ENCODE measurements at places on chromosomes 16 and 17.

DNA sequence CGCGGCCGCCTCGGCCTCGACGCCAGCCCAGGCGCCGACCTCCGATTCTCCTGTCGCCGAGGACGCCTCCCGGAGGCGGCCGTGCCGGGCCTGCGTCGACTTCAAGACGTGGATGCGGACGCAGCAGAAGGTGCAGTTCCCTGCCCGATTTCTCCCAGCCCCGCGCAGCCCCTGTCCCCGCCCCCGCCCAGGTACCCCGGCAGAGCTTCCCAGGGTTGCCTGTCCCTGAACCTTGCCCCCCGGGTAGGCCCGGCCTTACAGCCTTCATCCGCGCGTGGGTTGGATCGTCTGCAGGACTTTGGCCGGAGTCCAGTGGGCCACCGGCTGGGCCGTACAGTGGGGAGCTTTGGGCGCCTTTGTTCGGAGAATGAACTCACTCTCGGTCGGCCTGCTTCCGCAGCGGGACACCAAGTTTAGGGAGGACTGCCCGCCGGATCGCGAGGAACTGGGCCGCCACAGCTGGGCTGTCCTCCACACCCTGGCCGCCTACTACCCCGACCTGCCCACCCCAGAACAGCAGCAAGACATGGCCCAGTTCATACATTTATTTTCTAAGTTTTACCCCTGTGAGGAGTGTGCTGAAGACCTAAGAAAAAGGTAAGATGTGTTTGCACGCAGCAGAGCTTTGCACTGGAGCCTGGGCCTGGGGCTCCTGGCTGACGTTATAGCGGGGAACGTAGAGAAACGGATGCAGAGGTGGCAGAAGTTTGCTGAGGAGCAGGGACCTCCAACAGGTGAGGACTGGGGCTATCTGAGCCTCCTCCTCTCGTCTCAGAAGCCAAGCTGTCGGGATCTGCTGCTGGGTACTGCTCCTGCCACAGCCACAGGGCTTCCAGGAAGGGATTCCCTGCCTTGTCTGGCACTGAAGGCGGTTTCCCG, 593 bp downstream of the GFER start:
- DNase-seq = no peak

GRCh38 chr17:10772425-10773380, 31.2 kb downstream of the TMEM238L start:
- DNase-seq = no peak

- DNase-seq = no peak
Measured at GRCh38 chr17:57551321-57552079, 193.6 kb downstream of the CCDC182 start.

GRCh38 chr16:89026121-89026612, 49.2 kb upstream of the CBFA2T3 start:
- no peak for DNase-seq

- no peak for DNase-seq
Measured at GRCh38 chr16:27355610-27356009, 41.8 kb downstream of the IL4R start.

DNA sequence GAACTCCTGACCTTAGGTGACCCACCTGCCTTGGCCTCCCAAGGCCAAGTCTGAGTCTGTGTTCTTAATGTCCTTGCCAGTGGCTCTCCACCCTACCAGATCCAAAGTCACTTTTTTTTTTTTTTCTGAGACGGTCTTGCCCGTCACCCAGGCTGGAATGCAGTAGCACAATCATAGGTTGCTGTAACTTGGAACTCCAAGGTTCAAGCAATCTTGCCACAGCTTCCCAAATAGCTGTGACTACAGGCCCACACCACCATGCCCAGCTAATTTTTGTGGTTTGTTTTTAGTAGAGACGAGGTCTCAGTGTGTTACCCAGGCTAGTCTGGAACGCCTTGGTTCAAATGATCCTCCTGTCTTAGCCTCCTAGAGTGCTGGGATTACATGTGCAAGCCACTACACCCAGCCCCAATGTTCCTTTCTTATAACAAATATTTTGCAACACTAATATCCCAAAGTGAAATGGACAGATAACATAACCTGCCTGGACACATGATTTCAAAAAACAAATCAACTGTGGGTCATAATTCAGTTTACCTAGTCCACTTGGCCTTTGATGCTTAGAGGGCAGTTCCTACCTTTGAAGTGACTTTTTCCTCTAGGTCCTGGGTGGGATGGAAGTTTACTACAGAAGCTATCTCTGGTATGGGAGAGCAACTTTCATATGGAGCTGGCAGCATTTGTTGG, 4.0 kb upstream of the RAPGEFL1 start:
- DNase-seq = no peak

DNA sequence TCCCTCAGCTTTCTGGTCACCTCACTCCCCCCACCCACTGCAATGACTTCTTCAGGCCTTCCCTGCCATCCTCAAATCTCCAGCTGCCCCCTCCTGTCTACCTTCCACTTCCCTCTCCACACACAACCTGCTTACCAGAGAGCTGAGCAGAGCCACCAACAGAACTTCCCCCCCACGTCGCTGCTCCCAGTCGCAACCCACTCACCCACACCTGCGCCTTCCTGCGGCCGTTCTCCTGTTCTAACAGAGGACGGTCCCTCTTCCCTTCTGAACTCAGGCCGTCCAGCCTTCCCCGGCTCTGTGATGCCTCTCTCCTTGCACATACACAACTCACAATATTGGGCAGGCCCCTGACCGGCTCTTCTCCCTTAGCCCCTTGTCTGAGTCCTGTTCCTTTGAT, 13.6 kb upstream of the NLRC5 start:
- DNase-seq = no peak

- no peak for DNase-seq
Measured at GRCh38 chr16:19499481-19499880, 22.4 kb downstream of the GDE1 start.

- no peak for DNase-seq
Measured at GRCh38 chr17:22443061-22443460, 750.7 kb downstream of the KCNJ18 start.

GRCh38 chr17:77474292-77474988, 333.7 kb downstream of the SEC14L1 start:
- DNase-seq = no peak

DNA sequence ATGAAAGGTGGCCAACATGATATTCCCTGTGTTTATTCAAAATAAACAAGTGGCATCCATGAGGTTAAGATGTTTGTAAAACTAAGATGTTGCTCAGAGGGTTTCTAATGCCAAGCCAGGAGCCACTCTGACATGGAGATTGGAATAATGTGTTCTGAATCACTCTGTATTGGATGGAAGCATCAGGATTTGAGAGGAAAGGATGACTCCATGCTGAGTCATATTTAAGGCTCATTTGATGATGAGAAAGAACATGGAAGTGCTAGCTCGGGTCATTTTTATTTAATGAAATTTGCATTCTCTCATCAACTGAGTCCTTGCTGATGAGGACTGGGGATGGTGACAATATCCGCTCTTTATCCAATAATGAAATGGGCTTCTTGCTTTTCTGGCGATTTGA, 6.2 kb downstream of the VAT1L start:
- no peak for DNase-seq

DNA sequence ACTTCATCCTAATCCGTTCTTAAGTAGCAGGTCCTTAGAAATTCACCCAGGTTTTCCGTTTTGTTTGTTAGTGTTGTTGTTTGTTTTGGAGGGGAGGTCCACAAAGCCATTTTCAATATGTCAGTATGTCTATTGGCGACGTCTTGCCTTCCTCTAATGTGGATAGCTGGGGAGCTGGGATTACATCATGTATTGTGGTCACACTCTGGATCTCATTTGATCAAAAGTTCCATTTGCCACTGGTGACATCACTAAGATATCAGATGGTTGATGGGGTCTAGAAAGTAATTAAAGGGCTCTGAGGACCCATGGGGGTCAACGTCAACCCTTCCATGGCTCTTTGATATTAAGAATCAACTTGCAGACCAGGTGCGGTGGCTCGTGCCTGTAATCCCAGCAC, 2.7 kb upstream of the EPN3 start:
- no peak for DNase-seq

GRCh38 chr17:57649731-57650484, 95.2 kb downstream of the CCDC182 start:
- DNase-seq = no peak

GRCh38 chr17:64332502-64332901, 58.2 kb downstream of the PECAM1 start:
- DNase-seq = no peak

Measured in NCI-H2029 treated with DMSO at 0.1 percent for 48 hours (cell line).